ENCODE measurements at places on chromosomes 16 and 17.
A peak's percentile ranks its signal among the peaks of the same experiment; 100 is the strongest.

DNA sequence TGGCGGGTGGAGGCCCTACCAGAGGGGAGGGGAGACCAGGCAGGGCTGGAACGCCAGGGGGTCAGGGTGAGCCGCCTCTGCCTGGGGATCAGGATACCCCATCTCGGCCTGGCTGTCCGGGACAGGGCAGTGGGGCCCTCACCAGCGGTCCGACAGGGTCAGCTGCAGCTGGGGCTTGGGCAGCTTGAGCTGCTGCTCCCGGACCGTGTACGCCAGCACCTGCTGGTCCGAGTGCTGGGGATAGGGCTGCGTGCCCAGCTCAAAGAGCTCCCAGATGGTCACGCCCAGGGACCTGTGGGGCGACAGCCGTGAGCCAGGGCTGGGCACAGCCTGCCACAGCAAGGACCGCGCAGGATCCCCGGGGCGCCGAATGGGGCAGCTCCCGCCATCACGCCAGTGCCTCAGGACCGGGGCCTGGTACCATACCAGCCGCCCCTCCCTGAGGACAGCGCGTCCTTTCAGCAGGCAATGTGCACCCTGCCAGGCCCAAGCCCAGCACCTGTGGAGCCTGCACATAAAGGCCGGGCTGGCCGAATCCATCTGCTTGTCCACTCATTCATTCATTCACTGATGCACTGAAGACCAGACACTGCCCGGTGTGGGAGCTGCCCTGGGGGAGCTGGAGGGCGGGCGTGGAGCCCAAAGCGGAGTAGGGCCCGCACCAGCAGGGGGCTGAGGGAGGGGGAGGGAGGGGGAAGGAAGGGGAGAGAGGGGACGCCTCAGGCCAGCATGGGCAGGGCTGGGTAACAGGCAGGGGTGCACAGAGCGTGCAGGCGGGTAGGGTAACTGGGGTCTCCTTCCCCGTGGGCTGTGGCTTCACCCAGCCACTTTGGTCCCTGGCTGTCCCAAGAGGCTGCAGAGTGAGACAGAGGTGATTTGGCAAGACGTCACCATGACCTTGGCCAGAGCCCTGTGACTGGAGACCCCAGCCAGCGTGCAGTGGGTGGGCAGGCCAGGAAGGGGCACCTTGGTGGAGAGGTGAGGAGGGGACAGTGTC lies 42.0 kb upstream of the PVALEF start:
- no peak for DNase-seq

DNA sequence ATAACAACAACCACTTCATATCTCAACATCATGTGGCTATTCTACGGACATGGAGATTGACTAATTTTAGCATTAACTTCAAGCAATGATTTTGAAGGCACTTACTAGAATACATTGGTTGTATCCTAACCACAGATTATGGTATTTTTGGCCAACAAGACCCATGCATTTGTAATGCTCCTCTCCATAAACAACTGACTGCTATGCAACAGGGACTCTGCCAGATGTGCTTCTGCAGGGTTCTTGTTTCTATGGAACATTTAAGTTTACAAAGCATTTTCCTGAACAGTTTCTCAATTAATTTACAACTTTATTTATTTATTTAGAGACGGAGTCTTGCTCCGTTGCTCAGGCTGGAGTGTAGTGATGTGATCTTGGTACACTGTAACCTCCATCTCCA lies 178.0 kb downstream of the PARN start:
- DNase-seq, result no peak

DNA sequence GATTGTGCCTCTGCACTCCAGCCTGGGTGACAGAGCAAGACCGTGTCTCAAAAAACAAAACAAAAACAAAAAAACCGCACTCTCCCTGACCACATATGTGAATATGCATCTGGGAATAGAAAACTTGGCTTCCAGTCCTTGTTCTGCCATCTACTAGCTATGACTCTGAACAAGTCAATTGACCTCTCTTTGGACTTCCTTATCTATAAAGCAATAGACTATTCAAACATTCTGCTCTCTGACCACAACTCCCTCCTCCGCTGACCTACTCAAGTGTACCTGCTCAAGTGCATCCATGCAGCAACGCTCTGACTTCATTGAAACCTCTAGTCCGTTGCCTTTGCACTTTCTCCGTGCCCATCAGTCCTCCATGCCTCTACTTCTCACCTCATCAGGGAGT lies 52.6 kb upstream of the KDM6B start:
- peak; percentile 39 for DNase-seq

- no peak for DNase-seq
Measured at GRCh38 chr16:88306860-88307545, 75.8 kb upstream of the ZNF469 start.

DNA sequence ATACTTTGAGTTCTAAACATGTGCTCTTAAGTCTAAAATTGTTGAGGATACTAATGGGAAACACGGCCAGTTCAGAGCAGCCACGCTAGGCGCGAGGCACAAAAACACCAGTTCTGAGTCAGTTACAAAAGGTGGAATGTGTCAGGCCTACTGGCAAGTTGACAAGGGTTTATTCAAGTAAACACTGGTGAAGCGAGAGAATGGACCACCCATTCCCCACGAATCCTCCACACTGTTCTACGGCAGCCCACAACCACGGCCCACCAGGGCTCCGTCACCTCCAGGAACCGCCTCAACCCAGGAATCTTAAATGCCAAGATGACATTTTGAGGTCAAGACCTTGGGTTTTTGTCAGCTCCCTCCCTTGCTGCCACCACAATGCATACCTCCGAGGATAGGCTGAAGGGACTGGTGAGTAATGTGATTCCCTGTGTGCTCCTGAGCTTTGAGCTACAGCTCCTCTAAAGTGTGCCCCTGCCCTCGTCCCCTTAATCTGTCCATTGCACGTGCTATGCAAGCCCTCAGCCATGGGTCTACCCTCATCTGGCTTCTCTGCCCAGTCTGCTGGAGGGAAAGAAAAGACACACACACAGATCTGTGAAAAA lies 28.5 kb upstream of the TRAP1 start:
- no peak for DNase-seq

- no peak for DNase-seq
Measured at GRCh38 chr17:56636265-56636664, 42.8 kb downstream of the NOG start.

DNA sequence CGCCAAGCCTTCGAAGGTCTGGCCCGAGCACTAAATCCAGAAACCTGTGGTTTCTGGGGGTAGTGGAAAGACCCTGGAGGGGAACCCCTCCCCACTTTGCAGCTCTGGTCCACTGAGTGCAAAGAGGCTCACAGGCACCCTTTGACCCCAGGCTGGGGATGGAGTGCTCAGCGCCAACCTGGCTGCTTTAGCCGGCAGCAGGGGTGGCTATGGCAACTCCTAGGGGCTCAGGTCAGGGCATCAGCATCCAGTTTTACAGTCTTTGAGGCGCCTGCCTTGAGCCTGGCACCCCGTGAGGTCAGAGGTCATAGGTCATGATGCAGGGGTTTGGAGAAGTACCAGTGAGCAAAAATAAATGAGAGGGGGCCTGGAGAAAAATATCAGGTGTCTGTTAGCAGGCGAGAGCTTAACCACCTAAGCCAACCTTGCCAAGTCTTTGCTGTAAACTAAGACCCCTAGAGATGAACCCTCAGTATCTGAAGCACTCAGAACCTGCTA lies 17.9 kb downstream of the CA7 start:
- DNase-seq, result no peak

GRCh38 chr17:42760652-42761581 lies at the start of gene RAMP2:
Gene RAMP2 (plus strand): TSS chr17:42761227. CDS start chr17:42761262, 35 bp downstream.
- no peak for DNase-seq

DNA sequence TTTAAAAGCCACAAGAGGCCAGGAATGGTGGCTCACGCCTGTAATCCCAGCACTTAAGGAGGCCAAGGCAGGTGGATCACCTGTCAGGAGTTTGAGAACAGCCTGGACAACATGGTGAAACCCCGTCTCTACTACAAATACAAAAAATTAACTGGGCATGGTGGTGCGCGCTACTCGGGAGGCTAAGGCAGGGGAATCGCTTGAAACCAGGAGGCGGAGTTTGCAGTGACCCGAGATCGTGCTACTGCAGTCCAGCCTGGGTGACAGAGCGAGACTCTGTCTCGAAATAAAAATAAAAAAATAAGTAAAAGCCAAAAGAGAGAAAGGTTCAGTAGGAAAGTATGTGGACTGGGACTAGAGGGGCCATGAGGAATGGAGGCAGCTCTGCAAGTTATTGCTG lies 13.1 kb upstream of the ITGAL start:
- no peak for DNase-seq

- no peak for DNase-seq
Measured at GRCh38 chr17:70407506-70407905, 238.2 kb downstream of the KCNJ2 start.

- no peak for DNase-seq
Measured at GRCh38 chr17:1943436-1943831, 81.7 kb downstream of the RTN4RL1 start.

GRCh38 chr16:54651440-54652195 lies 279.0 kb upstream of the IRX5 start:
- DNase-seq, result no peak

GRCh38 chr17:78746263-78746948 lies 35.7 kb downstream of the CYTH1 start:
- no peak for DNase-seq

DNA sequence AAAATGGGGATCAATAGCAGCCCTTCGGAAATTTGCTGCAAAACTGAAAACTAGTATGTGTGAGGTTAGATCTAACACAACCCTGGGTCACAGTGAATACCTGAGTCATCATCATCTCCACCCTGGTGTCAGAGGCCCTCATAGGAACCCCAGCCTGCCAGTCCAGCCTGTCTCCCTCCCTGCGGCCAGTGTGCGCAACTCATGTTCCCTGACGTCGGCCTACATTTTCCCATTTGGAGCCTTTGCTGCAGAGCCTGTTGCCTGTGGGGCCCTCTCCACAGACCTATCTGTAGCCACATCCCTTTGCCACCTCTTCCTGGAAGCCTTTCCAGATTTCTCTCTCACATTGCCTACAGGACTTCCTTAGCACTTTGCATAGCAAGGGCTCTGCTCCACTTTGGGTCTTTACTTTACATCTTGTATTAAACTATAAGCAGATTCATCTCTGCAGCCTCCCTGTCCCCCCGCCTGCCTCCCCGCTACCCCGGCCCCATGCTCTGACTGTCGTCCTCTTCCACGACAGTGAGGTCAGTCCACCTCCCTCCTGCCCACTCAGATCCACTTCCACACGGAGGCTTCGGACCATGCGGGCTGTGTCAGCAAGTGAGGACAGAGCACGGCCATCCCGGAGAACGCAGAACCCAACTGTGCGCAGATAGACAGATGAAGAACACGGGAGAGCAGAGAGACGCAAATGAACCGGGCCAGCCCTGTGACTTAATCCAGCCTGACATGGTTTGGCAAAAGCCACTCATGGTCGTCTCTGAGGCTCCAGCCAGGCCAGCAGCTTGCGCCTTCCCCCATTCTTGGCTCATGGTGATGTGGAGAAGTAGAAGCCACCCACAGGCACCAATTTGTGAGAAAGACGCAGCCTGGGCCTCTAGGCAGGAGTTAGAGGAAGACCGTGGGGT lies 31.0 kb downstream of the NGFR start:
- DNase-seq, result no peak

DNA sequence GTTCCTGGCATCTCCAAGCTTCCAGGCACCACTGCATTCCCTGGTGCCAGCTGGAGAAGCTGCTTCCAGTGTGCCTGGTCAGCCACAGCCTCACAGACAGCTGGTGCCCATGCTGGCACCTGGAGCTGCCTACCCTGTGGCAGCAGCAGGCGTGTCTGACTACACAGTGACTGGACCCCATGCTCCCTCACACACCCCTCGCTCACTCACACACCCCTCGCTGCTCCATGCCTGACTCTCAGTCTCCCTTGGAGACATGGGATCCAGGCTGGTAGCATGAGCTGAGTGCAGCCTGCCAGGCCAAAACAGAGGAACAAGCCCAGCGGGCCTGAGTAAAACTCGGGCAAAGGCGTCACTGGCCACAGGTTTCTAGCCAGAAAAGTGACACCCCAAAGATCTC lies 59.1 kb upstream of the SMIM36 start:
- DNase-seq, result no peak

GRCh38 chr16:3118846-3119245 lies 6.5 kb downstream of the ZNF205 start:
- no peak for DNase-seq

DNA sequence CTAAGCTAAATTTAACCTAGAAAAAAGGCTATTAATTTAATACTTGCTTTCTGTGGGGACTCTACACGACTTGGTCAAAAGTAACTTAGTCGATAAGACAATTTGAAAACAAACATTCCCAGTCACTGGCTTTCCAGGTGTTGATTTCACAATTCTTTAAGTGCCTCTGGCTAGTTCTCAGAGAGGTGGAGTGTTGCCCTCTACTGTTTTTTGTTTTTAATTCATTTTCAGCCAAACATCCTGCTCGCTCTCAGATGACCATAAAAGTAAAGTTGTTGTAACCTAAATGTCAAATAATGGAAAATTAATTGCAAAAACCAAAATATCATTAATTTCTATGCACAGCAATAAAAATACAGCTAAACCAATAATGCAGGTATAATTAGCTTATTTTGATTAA lies 107.1 kb downstream of the MYO1D start:
- DNase-seq, result peak; percentile 3

DNA sequence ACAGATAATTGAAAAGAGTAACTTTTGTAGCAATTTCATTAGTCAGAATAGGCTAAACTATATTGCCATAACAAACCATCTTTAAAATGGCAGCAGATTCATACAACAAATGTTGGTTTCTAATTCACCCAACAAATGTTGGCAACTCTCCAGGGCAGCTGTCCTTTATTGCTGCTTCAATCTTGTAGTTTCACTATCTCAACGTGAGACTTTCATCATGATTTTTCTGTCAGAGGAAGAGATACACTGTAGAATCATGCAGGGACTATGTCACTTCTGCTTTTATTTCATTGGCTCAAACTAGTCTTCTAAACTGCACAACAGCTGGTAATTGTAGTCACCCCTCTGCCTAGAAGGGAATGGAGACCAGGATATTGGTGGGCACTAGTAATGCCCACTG lies 174.2 kb downstream of the TANC2 start:
- no peak for DNase-seq

DNA sequence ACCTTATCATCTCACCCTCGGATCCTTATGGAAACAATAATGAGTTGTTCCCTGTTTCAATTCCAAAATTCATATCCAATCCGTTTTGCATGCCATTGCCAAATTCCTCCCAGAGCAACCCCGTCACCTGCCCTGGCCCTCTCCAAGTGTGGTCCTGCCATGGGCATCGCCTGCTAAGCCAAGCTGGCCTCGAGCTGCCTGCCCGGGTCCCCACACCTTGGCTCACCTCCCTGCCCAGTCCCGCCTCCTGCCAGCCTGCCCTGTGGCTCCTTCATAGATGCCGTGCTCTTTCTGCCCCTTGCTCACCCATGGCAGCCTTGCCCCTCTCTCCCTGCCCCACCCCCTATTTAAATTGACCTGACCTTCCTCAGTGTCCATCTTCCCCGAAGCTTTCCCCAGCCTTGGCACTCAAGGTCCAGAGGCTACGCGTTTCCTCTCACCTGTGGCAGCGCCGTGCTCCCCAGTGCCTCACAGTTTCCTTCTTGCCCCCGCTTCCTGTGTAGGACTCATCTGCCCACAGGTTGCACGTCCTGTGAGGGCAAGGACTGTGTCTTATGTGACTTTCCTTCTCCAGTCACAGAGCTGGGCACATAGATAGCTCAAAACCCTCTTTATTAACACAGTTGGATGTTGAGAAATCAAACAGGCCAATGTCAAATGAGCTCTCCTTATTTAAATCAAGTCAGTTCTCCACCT lies 12.7 kb downstream of the MAPT start:
- no peak for DNase-seq

- DNase-seq, result peak; percentile 79
Measured at GRCh38 chr16:84925092-84925772, 86.1 kb downstream of the ZDHHC7 start.

GRCh38 chr17:29844339-29845048 lies 85.5 kb downstream of the SSH2 start:
- no peak for DNase-seq

GRCh38 chr17:68676856-68677255 lies 75.7 kb upstream of the FAM20A start:
- DNase-seq, result no peak

- DNase-seq, result no peak
Measured at GRCh38 chr16:10097271-10097670, 85.0 kb downstream of the GRIN2A start.

Measured in HuH-7.5 (cell line).